Activated CD4-positive, CD25-positive, alpha-beta regulatory T cell treated with anti-CD3 and anti-CD28 coated beads, Interleukin-2, amount 50 U/mL, for 72 hours (primary cell): ENCODE measurements at places on chromosomes 6 and 20.

DNA sequence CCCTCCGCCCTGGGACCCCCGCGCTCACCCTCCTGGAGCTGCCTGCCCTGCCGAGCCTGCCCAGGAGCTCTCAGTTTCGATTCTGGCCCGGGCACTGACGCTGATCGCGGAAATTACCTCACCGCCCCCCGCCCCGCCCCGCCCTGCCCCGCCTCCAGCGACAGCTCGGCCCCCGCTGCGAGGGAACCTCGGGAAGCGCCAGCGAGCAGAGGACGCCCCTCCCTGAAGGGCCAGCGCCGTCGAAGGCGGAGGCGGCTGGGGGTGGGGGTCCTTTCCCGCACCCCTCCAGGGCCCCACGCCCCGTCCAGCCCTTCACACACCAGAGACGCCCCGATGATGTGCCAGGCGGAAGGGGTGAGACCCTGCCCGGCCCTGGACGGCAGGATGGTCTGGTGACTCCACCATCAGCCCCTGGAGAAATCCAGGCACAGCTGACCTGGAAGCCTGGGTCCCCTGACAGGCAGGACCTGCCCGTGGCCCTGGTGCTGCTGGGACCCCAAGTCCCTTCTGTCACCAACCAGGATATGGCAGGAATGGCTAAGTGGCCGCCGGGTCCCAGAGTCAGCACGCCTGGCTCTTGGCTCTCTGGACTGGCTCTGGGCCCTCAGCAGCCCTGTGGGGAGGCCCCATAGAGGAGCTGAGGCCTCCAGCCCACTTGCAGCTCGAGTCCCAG, at the start of gene HELZ2:
Gene HELZ2 (minus strand): TSS at position 84 of the 673 bp plus-strand sequence. CDS start 1,854 bp downstream, outside the sequence.
- peak; percentile 63 for DNase-seq

DNA sequence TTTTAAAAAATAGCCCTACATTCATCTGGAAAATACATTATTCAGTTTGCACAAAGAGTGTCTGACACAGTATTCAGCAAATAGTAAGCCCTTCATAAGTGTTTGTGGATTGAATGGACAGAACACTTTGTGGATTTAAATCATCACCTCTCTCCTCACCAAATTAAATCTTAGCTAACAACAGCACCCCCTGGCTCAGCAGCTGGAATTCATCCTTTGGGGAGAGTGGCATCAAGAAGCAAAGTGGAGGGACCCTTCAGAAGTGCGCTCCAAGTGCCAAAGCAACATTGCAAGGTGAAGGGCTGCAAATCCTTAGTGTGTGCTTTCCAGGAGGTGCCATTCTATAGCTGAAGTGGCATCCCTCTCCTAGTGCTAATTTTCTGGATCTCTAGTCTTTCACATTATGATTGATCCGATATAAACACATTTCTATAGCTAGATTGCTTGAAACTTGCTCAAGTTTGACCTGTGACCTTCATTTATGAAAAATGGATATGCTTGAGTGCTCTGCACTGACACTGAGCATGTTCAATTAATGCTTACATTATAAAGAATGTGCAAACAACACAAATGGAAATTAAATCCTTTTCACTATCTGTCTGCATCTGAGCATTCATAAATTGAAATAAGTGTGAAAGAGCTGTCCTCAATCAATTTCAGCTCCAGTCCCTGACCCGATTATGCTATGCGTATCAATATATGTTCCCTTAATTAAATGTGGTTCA, 891.7 kb downstream of the C6orf118 start:
- DNase-seq: no peak

DNA sequence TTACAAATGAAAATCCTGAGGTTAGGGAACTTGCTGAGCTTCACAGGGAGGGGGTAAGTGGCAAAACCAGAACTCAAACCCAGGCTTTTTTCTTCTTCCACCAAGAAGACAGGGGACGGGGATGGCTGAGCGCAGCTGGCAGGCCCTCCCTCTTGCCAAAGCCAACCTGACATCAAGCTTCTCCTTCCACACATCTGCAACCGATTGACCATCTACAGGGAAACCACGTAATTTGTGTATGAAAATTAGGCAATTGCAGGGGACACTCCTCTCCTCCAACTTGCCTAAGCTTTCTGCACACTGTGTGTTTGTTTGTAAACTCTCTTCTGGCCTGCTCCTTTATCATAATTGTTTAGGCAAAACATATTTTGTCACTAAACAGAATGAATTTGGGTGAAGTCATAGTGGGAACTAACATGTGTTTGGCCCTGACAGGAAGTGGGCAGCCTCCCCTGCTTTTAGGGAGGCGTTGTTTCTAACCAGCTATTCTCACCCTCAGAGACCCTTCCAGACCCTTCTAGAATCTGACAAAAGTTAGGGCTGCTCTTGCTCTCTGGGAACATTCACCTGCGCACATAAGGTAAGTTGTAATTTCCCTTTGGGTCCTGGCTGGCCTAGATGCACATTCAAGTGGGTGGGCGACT, 18.9 kb downstream of the ZNF831 start:
- no peak for DNase-seq

GRCh38 chr6:42378125-42378524, 73.6 kb downstream of the TRERF1 start:
- DNase-seq: no peak

DNA sequence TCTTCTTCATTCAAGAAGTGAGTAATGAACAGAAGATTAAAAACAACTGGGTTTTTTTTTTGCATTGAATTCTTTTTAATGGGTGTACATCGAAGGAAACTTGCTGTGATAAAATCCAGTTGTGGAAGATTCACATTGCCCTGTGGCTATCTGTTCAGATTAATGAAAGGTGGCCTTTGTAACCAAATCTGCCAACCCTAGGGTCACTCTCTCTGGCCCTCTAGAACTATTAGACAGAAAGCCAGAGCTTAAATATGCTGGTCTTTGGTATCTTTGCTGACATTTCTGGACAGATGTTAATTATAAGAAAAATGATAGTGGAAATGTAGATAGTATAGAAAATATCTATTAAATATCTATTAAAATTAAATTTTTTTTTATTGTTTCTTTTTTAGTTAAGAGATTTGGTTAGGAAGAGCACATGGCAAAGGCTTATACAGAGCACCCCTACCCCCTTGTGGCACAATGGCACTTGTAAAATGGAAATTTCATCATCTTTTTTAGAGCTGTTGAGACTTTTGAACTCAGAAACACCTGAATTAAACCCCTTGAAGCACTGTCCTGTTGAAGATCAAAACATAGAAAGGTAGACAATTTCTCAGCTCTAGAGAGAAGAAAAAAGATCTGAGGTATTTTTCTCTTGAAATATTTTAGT, 572.5 kb downstream of the PKHD1 start:
- DNase-seq: no peak

GRCh38 chr6:149729824-149730223, 11.9 kb upstream of the LATS1 start:
- no peak for DNase-seq

DNA sequence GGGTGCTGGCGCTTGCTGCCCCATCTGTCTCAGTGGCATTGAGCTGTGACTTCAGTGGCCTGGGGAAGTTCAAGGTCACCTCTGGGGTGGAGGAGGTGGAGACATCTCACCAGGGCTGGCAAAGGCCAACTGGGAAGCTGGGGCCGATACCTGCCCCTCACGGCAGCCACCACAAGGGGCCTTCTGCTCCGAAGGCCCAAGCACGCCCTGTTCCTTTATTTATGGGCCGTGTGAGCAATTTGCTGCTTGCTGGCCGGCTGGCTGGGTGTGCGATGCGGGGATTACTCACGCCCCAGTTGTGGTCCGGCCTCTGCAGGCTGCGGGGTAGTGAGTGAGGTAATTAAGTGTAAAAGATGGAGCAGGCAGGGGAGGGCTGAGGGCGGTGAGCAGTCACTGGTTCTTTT, 13.2 kb upstream of the SCRT2 start:
- no peak for DNase-seq

DNA sequence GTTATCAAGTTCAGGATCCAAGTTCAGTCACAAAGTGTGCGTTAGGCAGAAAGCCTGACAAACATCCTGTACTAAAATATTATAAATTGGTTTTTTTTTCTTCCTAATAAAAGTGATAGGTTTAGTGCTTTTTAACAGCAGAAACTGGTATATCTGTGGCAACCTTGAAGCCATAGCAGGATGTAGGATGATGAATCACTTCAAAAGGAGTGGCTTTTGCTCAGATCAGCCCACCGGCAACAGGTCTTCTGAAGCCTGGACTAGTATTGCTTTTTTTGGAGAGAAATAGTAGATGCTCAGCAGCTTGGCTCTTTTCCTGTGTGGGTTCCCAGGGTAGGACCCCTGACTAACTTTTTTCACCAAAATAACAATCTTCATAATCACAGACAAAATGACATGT, 190.8 kb downstream of the EPM2A start:
- DNase-seq: no peak
